ENCODE measurements at places on chromosomes 7 and 10.
A peak's percentile ranks its signal among the peaks of the same experiment; 100 is the strongest.

DNA sequence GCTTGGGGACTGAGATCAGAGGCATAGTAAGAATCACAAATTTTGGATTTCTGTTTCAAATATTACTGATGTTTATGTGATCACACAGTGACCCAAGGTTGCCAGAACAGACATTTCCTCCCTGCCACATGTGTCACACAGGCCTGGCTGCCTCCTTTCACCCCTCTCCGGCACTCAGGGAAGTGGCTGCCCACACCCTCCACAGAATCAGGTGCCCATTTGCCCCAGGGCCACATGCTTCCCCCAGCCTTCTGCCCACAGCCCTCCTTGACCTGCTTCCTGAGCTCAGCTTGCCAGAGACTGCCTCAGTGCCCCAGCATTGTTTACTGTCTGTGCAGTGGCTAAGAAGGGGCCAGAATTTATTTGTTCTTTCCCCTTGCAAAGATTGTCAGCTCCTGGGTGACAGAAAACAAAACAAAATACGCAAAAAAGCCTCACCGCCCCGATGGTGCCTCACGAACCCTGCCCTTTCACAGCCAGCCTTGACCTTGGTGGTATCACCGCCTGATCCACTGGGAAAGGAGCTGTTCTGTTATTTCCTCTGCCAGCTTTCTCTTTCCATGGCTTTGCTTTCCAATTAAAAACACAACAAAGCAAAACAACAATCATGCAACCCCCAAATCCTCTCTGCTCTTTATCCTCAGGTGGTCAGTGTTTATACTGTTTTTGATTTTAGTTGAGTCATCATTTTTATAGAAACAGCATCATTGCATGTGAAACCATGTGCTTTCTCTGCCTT is 52.8 kb downstream of the CHN2 start:
- DNase-seq = no peak

DNA sequence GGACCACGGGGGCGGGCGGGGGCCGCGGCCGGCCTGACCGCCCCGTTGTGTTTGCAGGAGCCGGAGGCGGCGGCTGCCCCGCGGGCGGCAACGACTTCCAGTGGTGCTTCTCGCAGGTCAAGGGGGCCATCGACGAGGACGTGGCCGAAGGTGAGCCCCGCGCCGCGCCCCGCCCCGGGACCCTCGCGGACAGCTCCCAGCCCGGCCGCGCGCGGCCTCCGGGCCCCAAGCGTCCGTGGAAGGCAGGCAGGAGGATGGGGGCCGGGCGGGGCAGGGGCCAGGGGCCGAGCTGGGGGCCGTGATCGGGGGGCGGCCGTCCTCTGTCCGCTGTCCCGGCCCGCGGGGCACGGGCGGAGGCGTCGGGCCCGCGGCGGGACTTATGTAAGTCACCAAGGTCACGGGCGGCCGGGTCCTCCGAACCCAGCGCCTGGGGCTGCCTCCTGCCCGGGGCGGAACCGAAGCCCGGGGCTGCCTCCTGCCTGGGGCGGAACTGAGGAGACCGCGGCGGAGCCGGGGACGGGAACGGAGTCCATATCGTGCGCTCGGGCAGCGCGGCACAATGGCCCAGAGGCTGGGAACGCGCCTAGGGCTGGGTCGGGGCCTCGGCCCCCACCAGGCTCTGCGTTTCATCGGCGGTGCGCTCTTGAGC is 497 bp downstream of the PPP2R2D start:
- DNase-seq = no peak

GRCh38 chr10:76324283-76324682 is 892.9 kb downstream of the LRMDA start:
- peak; percentile 80 for DNase-seq

DNA sequence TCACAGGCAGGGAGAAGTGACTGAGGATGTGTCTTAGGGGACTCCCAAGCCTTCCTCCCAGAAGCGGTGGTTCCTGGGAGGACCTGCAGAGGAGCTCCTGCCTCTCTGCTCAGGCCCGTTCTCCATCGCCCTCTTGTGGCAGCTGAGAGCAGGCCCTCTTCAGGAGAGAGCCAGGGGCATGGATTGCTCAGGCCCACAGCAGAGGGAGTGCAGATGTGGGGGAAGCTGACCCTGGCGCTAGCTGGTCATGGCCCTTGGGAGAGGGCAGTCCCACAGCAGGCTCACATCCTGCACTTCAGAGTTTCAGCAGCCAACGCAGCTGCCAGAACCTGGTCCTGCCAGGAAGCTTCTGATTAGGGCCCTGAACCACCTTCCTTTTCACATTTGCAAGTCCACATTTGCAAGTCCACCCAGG is 94.8 kb upstream of the TARP start:
- DNase-seq = peak; percentile 42

DNA sequence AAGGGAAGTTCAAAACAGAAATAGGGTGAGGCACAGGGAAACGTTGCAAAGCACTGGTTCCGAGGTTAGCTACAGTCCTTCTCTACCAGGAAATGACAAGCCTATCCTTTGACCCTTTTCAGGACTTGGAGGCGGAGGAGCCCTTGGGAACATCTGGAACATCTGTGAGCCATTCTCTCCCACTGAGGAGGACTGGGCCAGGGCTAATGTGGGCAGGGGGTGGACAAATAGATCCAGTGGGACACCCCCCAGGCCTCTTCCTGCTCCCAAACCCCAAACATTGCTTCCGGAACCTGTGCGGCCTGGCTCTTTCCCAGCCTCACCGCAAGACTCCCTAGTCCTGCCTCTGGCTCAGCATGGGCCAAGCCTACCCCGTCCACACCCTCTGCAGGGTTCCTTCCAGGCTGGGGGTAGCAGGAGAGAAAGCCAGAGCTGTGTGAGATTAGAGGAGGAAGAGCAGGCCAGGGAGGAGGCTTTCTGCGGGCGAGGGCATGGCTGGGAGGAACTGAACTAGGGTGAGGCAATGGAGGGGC is 36.5 kb downstream of the GHRHR start:
- DNase-seq = no peak

GRCh38 chr7:30688718-30689221 is 6.5 kb upstream of the CRHR2 start:
- DNase-seq = no peak

DNA sequence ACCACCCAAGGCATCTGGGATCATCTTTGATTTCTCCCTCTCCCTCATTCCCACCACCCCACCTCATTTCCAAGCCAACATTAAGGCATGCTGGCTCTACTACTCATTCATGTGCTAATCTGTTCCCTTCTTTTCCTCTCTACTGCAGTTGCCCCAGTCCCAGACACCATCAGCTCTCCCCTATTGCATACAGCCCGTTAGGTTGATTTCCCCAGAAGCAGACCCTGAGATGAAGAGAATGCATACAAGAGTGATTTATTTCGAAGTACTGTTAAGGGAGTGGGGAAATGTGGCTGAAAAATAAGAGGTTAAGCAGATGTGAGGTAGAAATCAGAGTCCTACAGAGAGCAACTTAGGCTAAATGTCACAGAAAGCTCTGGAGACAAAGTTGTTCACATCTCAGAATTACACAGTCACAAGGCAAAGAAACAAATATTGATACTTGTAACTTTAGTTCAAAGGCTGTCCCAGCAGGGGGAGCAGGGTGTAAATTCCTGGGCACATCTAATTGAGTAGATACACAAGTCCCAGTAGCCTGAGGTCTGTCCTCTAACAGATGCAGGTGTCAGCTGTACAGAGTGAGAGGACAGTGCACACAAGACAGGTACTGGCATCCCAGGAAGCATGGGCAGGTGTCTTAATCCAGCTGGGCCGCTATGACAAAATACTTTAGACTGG is 20.9 kb downstream of the AKR1D1 start:
- no peak for DNase-seq

DNA sequence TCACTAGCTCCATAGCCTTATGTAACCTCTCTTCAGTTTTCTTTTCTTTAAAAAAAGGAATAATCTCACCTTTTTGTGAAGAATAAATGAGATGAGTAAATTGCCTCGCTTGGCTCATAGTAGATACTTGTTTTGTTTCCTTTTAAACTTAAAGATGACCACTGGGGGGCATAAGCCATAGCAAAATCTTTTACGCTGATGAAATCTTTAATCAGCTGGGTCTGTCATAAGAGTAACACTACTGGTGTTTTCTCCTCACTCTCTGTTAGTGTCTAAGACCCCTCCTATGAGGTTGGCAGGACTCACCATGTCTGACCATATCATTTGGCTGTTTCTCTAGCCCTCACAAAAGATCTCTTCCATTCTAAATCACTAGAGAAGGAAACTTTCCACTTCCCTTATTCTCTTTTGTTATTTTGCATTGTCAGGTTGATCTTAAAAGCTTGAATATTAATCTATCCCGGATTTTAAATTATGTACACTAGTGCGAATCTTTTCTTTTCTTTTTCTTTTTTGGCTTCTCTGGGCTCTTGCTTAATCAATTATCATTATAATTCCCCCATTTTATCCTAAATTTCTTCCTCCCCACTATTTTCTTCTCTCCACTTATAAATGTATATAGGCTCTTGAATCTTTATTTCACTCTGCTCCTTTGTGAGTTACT is 12.5 kb downstream of the STAG3 start:
- no peak for DNase-seq

- DNase-seq = peak; percentile 77
Observed at GRCh38 chr7:2824678-2825461, 19.2 kb downstream of the GNA12 start.

GRCh38 chr7:134212576-134213546 is 85.7 kb downstream of the LRGUK start:
- DNase-seq = no peak

DNA sequence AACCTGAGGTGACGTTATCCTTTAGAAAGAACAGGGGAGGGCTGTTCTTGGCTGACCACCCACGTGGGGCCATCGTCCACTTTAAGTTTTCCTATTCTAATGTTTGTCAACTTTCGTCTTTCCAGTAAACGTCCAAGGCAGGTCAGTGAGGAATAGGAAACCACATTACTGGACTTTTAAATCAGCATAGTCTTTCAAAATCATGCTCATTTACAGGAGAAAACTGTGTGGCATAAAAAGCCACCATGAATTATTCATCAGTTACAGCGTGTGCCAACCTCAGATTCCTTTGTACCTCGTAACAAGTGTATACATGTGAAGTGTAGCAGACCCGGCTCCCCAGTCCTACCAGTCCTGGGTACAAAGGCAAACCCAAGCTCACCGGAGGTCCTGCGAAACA is 25.1 kb upstream of the ABLIM1 start:
- DNase-seq = peak; percentile 71

DNA sequence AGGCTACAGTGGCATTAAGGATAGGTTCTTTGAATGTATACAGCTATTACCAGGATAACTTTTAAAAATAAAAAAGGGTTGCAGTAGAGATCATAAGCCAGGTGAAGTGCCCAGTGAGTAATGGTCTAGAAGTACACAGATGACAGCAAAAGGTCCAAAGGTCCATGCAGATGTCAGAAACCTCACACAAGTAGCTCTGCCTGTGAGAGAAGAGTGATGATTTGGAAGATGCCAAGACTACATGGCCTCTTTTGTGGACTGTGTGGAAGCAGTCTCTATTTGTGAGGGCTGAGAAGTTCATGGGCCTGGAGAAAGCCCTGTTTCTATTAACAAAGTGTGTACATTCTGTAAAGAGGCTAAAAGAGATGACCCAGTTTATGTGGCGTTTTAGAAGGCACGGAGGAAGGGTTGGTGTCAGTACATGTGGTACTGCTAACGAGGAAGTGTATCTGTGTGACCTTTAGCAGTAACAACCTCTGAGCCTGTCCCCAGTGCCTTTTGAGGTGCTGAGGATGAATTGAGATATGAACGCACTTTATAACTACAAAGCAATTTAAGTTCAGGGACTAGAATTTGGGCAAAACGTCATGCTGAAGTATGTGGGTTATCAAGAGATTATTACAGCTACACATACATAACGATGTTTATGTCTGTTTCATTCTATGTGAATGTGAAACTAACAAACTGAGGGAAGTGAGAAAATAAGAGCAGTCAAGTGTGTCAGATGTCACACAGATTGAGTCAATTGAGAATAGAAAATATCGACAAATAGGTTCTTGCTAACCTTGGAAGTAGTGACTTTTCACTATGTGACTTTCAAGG is 7.6 kb downstream of the CYCS start:
- no peak for DNase-seq

DNA sequence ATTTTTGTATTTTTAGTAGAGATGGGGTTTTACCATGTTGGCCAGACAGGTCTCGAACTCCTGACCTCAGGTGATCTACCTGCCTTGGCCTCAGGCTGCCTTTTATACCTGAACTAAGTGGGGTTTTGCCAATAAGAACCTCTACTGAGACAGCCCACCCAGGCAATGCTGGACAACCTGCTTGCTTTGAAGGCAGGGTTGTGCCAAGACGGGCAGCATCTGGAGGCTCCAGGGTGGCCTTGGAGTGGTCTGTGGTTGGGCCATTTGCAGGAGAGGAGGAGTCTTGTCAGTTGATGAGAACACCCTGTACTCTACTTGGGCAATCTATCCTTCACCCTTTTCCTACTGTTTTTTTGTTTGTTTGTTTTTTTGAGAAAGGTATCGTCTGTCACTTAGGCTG is 75.3 kb upstream of the ZNF735 start:
- DNase-seq = no peak

All from G401 (cell line).